ENCODE measurements at places on chromosomes 12 and 14.

- DNase-seq, result no peak
These were observed 21.8 kb downstream of the GOLGA3 start for GRCh38 chr12:132806857-132807256.

- DNase-seq, result no peak
These were observed 4.6 kb downstream of the ADSS1 start for GRCh38 chr14:104728631-104729030.

GRCh38 chr12:132106921-132107320 is 37.2 kb downstream of the DDX51 start:
- no peak for DNase-seq

GRCh38 chr12:94620621-94621020 is 29.7 kb downstream of the TMCC3 start:
- DNase-seq, result no peak

GRCh38 chr12:86445356-86445755 is 189.2 kb upstream of the MGAT4C start:
- DNase-seq, result no peak

DNA sequence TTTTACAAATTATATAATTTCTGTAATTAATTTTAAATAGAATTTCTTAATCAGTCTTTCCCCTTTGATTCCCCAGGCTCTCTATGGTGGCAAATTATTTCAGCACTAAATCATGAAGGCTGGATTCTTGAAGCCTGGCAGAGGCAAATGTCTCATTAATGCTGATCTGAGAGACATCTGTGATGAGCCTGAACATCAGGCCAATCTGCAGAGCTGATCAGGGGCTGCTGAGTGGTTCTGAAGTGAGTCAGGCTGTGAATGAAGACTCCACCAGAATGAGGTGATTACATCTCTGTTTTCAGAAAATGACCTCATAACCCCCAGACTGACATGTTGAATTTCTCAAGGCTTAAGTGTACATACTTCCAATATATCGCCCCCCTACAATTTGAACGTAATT is 124.2 kb upstream of the MIS18BP1 start:
- no peak for DNase-seq

- no peak for DNase-seq
These were observed 20.7 kb upstream of the ANAPC7 start for GRCh38 chr12:110424237-110424636.

GRCh38 chr14:64817631-64818030 is 62.1 kb downstream of the SPTB start:
- DNase-seq, result no peak

- DNase-seq, result no peak
These were observed 143.9 kb downstream of the ALX1 start for GRCh38 chr12:85423947-85424346.

DNA sequence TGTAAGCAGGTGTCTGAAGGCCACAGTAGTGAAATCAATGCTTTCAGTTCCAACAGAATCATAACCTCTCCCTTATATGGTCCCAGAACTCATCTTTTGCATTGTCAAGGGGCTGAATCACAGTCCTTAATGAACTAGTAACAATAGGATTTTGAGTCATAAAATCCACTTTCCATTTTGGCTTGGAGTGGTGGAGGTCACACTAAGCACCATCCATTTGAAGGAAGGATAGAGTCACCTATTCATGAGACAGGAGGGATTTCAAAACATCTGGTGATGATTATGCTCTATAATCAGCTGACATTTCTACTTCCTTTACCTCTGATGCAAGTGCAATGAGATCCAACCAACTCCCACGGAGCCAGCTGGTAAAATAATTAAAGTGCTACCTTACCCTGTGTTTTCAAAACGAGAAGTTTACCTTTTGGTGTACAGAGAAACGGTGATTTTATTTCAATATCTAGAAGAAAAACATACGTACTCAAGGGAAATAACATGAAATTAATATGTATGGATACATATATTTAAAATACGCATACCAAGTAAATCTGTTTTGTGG is 59.1 kb downstream of the TMEM132D start:
- no peak for DNase-seq

DNA sequence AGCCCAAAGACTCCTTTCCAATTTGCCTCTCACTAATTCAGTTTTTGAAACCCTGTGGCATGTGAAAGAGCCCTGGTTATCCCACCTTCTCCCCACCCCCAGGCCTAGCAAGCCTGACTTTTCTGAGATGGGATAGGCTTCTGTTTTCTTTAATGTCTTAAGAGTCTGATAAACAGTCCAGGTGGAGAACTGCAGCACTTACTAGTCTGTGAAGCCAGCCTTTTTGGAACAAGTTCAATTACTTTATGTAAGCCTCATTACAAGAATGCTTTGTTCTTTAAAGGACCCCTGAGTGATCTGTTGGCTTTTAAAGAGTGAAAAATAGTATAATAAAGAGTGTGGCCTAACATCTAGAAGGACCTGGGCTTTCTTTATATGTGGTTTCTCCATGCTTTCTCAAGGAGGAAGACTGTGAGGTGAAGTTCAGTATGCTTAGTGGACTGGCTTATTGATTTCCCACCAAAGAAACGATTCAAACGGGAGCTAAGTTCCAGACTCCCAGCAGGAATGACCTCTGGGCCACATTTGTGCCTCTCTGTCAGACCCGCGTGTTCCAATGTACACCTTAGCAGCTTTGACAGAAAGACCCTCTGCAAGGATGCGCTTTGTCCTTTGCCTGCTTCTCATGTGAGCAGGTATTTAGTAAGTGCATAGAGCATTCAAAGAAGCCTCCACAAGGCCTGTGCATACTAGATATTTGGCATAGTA is 129.5 kb downstream of the DAAM1 start:
- DNase-seq, result no peak

DNA sequence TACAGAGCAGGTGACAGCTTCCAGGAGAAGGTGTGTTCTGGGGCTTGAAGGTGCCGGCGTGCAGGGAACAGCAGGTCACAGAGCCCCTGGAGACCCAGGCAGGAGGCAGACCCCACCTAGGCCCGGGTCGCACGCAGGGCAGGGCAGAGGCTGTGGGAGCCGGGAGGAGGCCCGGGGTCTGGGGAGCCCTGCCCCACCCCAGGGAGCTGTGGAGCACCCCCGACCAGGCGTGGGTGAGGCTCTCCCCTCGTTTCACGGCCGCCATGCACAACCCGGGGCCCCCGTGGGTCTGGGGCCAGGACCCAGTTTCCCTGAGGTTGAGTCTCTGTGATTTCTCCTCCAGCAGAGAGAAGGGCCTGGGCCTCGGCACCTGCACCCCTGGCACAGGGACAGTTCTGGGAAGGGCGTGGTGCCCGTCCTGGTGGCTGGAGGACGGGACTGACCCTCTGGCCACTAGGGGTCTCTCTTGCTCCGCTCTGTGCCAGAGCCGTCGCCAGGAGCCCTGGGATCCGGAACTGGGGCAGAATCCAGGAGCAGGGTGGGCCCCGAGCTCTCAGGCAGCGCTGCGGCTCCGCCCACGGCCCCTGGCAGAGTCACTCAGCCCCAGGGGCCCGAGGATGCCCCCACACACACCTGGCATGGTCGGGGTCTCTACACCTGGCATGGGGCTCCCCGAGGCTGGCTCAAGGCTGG is 75.2 kb upstream of the FBRSL1 start:
- peak; percentile 89 for DNase-seq

DNA sequence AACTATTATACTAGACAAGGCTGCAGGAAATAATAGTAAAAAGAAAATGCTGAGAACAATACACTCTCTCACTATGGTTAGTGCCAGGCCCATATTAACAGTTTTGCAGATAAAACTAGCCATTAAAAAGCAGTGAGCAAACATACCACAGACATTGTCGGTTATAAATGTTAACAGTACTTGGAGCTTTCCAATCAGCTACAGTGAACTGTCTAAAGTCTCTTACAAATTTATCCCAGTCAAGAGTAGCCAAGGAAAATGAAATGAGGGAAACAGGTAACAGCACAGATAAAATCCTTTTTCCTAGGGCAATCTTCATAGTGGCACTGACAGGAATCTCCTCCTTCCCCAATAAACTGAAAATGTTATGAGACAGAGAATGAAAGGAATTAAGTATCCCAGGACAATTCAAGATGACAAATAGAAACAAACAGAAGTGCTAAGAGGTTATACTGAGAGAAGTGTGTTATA is 30.8 kb downstream of the PAWR start:
- DNase-seq, result no peak

DNA sequence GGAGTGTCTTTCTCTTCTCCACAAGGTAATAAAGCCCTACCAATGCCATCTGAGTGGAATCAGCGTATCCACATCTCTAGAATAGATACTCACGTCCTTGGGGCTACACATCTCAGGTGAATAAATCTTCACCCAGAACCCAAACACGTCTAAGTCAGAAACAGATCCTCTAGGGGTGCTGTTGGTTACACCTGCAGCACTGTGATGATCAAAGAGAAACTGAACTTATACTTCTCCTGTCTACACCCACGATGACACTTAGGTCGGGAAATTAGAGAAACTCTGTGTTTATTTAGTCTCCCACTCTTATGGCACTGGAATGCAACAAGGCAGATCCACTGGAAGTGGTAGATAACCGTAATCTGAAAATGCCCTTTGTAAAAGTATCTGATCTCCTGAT is 46.2 kb downstream of the WIF1 start:
- DNase-seq, result no peak

- no peak for DNase-seq
These were observed 573.7 kb downstream of the BCL11B start for GRCh38 chr14:98698341-98698740.

GRCh38 chr12:54853933-54854538 is at the start of gene MUCL1:
TSS of gene MUCL1 (plus strand) at chr12:54854516. CDS start at chr12:54854583, 67 bp downstream.
- DNase-seq, result peak; percentile 65

GRCh38 chr12:46517579-46517962 is 145.0 kb upstream of the SLC38A2 start:
- no peak for DNase-seq

- DNase-seq, result no peak
These were observed 14.9 kb upstream of the SLC6A12 start for GRCh38 chr12:228846-229200.

GRCh38 chr14:87285506-87285905 is 707.5 kb downstream of the GALC start:
- DNase-seq, result no peak

- no peak for DNase-seq
These were observed 22.0 kb downstream of the USP15 start for GRCh38 chr12:62282057-62282774.

DNA sequence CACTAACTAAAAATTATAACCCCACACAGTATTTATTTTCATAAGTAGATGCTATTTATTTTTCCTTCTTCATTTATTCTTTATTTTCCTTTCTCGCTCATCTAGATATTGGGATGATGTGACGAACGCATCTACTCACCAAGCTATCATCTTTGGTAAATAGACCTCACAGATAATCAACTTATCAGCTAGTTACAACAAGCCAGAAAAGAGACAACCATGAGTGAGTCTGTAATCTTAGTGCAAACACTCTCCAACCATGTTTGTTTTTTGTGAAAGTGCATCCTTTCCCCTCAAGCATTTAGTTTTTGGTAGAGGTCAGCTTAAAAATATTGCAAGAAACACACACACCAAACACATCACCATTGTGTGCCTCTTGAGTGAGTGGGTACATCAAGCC is 84.9 kb downstream of the SLC25A21 start:
- DNase-seq, result no peak

GRCh38 chr14:105471297-105471821 is 3.3 kb upstream of the CRIP2 start:
- peak; percentile 58 for DNase-seq

- no peak for DNase-seq
These were observed 16.4 kb upstream of the EVL start for GRCh38 chr14:100048786-100049185.

DNA sequence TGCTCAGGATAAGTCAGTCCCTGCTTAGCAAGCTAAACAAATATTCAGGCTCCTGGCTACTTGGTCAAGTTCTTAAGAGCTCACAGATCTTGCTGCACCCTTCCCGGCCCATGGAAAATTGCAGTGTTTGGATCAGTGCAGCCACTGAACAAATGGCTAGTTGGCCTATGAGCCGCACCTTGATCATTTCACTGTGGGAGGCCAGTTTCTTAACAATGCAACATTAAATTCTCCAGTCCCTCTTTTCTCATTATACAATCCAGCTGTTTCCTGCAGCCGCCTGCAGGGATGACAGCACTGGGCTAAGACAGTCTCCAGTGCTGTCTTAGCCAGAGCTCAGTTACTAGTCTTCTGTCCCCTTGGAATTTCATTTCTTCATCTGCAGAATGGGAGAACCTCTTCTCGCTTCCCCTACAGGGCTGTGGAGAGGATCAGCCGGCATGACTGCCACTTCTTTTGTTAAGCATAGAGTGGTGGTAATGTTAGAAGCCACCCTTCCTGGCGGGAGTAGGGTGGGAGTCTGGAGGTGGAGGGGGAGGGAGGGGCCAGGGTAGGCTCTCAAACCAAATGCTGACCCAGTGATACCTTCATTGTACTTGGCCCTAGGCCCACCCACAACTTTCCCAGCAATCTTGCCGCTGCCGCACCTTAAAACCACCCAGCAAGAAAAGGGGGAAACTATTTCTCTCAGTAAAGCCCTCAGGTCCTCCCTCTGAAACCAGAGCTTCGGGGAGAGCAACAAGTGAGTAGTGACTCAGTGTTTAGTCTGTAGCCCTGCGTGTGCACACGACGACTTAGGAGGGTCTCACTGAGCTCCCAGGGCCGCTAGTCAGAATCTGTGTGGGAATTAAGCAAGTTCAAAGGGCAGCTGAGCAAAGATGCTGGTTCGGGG is 145.7 kb downstream of the NUAK1 start:
- no peak for DNase-seq

GRCh38 chr12:3538466-3539030 is 47.5 kb downstream of the PRMT8 start:
- DNase-seq, result no peak

- DNase-seq, result no peak
These were observed 17.3 kb downstream of the PCNX1 start for GRCh38 chr14:70924521-70924920.

GRCh38 chr14:72369106-72369505 is 436.9 kb downstream of the RGS6 start:
- DNase-seq, result no peak

DNA sequence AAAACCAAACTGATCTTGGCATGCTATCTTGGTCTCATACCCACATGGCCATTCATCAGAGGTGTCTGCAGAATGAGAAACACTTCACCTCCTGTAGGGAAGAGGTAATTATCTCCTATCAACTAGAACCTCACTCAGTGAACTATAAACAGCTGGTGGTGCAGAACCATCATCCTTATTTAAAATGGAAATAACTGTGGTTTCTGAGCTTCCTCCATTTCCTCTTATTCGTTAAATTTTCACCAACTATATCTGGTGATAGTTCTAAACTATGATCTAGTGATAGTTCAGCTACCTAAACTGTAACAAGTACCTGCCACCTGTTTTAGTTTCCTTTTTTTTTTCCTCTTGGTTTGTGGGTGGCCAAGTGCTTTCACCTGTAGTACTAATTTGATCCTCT is 218.5 kb downstream of the FUT8 start:
- no peak for DNase-seq

GRCh38 chr12:47828976-47829482 is 9.3 kb upstream of the HDAC7 start:
- peak; percentile 50 for DNase-seq

DNA sequence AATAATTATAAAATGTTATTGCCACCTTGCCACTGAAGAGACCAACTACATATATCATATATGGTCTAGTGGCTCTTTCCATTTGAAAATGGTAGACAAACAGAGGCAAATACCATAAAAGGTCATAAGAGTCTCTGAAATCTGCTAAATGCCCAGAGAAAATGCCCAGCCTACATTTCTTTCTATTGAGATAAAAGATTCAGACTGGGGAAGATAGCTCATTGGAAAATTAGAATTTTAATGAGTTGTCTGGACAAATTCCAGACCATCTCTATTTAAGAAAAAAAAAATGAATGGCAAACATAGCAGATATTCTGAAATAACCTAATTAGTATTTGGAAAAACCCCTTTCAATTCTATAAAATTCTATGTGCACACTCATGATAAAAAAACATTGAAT is 79.9 kb upstream of the BBS10 start:
- DNase-seq, result no peak

All from nephron progenitor cell (in vitro differentiated cells).